Activated CD4-positive, alpha-beta T cell treated with anti-CD3 and anti-CD28 coated beads for 36 hours (primary cell): ENCODE measurements at places on chromosomes 5 and 9. TPM values are rescaled to one million over a fixed set of nuclear protein-coding genes. Genes with fewer than 3 reads are reported as not detected.

DNA sequence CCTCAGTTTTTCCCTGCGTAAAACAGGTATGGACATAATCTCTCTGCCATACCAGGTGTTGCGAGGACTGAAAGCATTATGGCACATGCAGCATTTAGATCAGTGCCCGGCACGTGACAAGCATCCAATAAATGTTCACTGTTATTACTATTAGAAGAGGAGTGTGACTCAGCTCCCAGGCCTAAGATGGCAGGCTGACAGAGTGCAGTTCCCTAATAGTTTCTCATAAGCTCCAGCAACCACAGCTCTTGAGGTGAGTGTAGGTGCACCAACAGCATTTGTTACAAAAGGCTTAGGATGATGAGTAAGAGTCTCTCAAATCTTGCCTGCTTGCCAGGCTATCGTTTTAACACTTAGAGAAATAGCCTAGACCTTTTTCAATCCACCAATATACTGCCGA is 28.9 kb upstream of the GLIS3 start:
- no peak for DNase-seq
- H3K36me3 ChIP-seq, result no peaks in the 10 kb centered on the region
- H3K4me1 ChIP-seq, result peaks cover 17% of the 10 kb centered on the region
- no peak overlapping the region for H3K27ac ChIP-seq

GRCh38 chr5:177494346-177495195 is 2.8 kb downstream of the PDLIM7 start:
- peak; percentile 71 for DNase-seq
- peak overlapping the region; percentile 75 for H3K27ac ChIP-seq
- H3K4me3 ChIP-seq, result peak overlapping the region; percentile 23
- peaks cover 10% of the 10 kb centered on the region for H3K27me3 ChIP-seq
- H3K4me1 ChIP-seq, result peaks cover 31% of the 10 kb centered on the region

DNA sequence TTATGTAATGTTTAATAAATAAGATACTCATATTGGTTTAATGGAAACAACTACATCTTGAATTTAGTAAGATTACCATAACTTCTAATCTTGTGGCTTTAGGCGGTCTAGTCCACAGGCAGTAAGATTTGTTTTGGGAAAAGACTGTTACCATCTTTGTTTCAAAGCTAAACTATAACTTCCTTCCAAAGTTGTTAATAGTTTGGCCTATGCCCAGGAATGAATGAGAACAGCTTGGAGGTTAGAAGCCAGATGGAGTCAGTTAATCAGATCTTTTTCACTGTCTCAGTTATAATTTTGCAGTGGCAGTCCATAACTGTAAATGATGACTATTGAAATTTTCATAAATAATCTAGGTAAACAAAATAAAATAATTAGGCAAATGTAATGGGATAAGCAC is 241.8 kb upstream of the KLF9 start:
- H3K4me3 ChIP-seq, result no peak overlapping the region
- H3K27me3 ChIP-seq, result peaks cover 2% of the 10 kb centered on the region
- H3K36me3 ChIP-seq, result no peaks in the 10 kb centered on the region
- no peaks in the 10 kb centered on the region for H3K4me1 ChIP-seq
- H3K27ac ChIP-seq, result no peak overlapping the region

- H3K27ac ChIP-seq, result no peak overlapping the region
- peaks cover 4% of the 10 kb centered on the region for H3K27me3 ChIP-seq
- no peaks in the 10 kb centered on the region for H3K4me1 ChIP-seq
- DNase-seq, result no peak
- H3K36me3 ChIP-seq, result no peaks in the 10 kb centered on the region
- H3K4me3 ChIP-seq, result no peak overlapping the region
Measured at GRCh38 chr5:2302169-2302568, 419.4 kb upstream of the IRX4 start.

DNA sequence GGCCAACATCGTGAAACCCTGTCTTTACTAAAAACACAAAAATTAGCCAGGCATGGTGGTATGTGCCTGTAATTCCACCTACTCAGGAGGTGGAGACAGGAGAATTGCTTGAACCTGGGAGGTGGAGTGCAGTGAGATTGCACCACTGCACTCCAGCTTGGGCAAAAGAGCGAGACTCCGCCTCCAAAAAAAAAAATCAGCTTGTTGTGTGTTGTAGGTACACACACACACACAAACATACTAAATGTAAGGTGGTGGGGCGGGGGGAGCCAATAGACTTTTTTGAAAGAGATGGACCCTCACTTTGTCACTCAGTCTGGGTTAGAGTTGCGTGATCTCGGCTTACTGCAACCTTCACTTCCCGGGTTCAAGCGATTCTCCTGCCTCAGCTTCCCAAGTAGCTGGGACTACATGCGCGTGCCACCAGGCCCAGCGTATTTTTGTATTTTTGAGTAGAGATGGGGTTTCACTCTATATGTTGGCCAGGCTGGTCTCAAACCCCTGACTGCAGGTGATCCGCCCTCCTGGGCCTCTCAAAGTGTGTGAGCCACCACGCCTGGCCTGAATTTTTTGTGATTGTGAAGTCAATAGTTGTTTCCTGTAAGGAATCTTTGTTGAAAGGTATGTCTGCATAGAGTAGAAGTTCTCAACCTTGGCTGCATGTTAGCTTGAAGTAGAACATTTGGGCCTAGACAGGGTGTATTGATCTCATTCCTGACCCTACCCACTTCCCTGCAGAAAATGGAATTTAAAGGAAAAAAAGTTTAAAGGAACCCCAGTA is 13.7 kb downstream of the NPM1 start:
- H3K27me3 ChIP-seq, result no peaks in the 10 kb centered on the region
- DNase-seq, result no peak
- H3K36me3 ChIP-seq, result peaks cover 71% of the 10 kb centered on the region
- H3K4me3 ChIP-seq, result no peak overlapping the region
- H3K27ac ChIP-seq, result no peak overlapping the region
- peaks cover 55% of the 10 kb centered on the region for H3K4me1 ChIP-seq

GRCh38 chr5:126777257-126777974 is 480 bp downstream of the LMNB1 start:
- H3K27me3 ChIP-seq, result no peaks in the 10 kb centered on the region
- H3K36me3 ChIP-seq, result peaks cover 44% of the 10 kb centered on the region
- peak; percentile 72 for DNase-seq
- peak overlapping the region; percentile 97 for H3K4me3 ChIP-seq

GRCh38 chr5:54309276-54309675 is 1.1 kb downstream of the ARL15 start:
- H3K4me3 ChIP-seq, result peak overlapping the region; percentile 83
- DNase-seq, result peak; percentile 10
- H3K27me3 ChIP-seq, result peaks cover 5% of the 10 kb centered on the region
- H3K4me1 ChIP-seq, result peaks cover 29% of the 10 kb centered on the region
- H3K27ac ChIP-seq, result no peak overlapping the region

DNA sequence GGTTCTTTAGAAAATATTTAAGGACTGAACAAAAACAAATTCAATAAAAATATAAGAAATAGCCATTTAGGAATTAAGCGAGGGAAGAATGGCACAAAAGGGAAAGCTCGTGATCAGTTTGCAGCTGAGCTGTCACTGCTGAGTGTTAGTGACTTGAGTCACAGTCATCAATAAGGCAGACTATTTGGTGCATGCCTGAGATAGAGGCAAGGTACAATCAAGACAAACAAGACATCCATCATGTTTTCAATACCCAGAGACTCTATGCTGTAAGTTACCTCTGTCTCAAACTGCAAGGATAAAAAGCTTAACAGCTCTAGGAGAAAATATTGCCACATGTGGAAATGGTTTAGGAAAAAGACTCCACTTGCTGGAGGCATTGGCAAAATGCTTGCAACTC is 426.4 kb upstream of the TYRP1 start:
- H3K27me3 ChIP-seq, result no peaks in the 10 kb centered on the region
- no peak overlapping the region for H3K4me3 ChIP-seq
- H3K36me3 ChIP-seq, result no peaks in the 10 kb centered on the region
- H3K27ac ChIP-seq, result no peak overlapping the region
- no peak for DNase-seq

GRCh38 chr9:128375865-128376264 is 4.7 kb downstream of the URM1 start:
- no peak overlapping the region for H3K4me3 ChIP-seq
- no peak for DNase-seq
- H3K36me3 ChIP-seq, result peaks cover 35% of the 10 kb centered on the region
- H3K27me3 ChIP-seq, result no peaks in the 10 kb centered on the region
- H3K27ac ChIP-seq, result no peak overlapping the region
- H3K4me1 ChIP-seq, result peaks cover 20% of the 10 kb centered on the region

- no peaks in the 10 kb centered on the region for H3K27me3 ChIP-seq
- DNase-seq, result no peak
- H3K36me3 ChIP-seq, result no peaks in the 10 kb centered on the region
- no peak overlapping the region for H3K27ac ChIP-seq
Measured at GRCh38 chr9:33229359-33230114, 10.4 kb upstream of the SPINK4 start.

DNA sequence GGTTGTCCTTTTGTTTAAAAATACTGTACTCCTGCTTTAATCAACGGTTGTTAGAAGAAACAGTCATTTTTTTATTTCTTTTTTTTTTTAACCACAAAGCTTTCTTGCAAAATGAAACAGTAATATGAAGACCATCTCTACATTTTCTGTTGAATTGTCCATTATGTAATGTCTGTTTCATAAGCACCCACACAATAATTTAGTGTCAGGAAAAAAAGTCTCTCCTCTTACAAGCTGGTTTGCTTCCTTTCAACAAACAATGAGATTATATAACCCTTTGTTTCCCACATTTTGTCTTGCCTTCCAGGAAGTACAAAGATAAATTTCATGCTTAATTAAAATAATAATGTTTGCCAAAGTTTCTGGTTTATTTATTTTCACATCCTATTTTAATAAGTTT is 16.7 kb downstream of the CTNNAL1 start:
- H3K27me3 ChIP-seq, result no peaks in the 10 kb centered on the region
- no peak for DNase-seq
- no peaks in the 10 kb centered on the region for H3K36me3 ChIP-seq
- H3K4me1 ChIP-seq, result peaks cover 16% of the 10 kb centered on the region
- no peak overlapping the region for H3K27ac ChIP-seq
- H3K4me3 ChIP-seq, result no peak overlapping the region

The DRD1 gene
- not detected for total RNA-seq

The VCAN gene
- total RNA-seq, result not detected
